NB4 (cell line): ENCODE measurements at places on chromosomes 1 and 21.
A peak's percentile ranks its signal among the peaks of the same experiment; 100 is the strongest.

DNA sequence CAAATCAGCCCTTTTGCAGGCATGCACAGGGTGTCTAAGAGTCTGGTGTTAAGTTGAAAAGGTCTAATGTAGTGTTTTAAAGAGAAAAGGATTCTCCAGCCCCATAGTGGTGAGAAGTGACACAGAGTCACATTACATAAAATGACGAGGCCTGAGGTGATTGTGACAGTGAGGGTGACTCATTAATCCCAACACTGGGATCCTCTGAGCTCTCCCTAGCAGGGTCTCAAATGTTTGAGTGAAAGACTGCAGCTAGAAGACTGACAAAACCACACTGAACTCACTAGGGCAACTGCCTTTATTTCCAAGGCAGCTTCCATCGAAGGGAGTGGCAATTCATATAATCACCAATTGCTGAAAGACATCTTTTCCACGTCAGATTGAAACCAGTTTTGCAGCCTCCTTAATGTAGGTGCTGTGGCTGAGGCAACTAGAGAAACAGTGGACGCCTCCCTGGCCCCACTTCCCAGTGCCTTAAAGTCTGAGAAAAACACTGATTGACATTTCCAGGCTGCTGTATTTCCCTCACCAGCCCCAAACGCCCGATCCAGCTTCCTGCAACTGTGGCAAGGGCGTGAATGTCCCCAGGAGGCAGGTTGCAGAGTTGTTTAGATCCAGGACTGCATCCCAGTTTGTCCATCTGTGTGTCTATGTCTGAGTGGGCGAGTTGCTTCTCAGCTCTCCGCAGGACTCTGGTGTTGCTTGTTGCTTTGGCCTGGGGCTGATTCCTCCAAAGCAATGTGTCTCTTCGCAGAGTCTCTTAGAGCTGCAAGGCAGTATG is 81.4 kb downstream of the RUNX1 start:
- peak; percentile 80 for DNase-seq

GRCh38 chr1:201181726-201182125 is 8.9 kb upstream of the IGFN1 start:
- DNase-seq: no peak

GRCh38 chr1:31523012-31523411 is 53.3 kb upstream of the TINAGL1 start:
- DNase-seq: peak; percentile 65

DNA sequence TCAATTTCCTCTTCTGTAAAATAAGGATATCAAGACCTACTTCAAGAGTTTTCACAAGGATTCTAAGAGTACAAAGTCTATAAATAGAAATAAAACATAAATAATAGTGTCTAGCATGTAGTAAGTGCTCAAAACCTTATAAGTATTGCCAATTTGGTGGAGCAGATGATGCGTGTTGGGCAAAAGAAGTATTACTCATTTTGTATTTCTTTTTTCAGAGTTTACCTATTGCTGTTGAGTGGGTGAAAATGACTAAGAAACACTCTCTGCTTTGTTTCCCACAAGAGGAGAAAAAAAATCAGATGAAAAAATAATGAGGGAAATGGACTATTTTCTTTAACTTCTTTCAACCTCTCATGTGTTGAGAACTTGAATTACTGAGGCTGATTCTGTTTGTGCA is 103.3 kb upstream of the KCNK2 start:
- DNase-seq: no peak

- no peak for DNase-seq
Observed at GRCh38 chr1:233668725-233669294, 54.9 kb downstream of the KCNK1 start.

- DNase-seq: no peak
Observed at GRCh38 chr1:91059157-91059556, 37.3 kb upstream of the ZNF644 start.
